COR-L47 (cell line): ENCODE measurements at places on chromosomes 5 and 9.

- no peak for DNase-seq
Measured at GRCh38 chr9:105073147-105073546, 145.2 kb upstream of the ABCA1 start.

DNA sequence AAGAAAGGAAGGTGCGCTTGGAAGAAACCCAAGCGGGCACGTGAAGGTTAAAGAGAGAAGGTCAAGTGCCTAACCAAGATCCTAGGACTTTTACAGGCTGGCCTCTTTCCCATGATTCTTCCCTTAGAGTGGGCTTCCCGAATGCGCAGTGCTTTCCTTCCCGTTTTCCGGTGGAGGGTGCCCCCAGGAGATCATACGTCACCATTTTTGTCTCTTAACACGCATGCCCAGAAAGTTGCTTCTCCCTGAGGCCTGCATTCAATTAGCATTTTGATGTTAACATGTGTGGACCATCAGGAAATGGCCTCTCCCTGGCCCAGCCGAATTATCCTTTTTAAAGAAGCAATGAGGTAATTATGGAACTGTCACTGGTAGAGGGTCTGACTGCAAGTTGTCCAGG lies 1.9 kb upstream of the RUSC2 start:
- no peak for DNase-seq

- DNase-seq: no peak
Measured at GRCh38 chr5:18526792-18527405, 892.6 kb downstream of the TAF11L14 start.

DNA sequence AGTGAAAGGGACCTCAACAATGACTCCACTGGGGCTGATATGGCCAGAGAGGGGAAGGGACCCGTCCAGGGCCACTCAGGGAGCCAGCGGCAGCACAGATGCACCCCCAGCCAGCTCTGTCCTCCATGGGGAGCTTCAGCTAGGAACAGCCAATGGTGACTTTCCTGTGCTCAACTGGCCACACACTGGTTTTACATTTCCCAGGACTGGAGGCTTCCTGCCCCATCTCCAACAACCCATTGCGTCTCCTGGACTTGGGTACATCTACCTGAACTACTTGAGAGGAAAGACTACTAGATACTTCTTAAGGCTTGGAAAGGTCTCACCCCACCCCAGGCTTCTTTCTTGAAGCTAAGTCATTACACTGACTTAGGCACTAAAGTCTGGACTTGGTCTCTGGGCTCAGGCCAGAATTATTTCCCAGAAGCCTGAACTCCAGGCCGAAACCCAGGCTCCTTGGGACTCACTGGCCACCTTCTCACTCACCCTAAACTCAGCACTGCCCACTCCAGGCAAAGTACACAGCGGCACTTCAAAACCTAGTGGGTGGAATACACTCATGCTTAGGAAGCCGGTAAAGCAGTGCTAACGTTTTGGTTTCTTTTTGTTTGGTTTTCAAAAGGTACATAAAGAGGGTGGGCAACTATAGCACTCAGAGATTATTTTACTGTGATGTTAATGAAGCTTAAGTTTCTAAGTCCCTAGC lies 1.5 kb downstream of the IGFBPL1 start:
- DNase-seq: no peak

DNA sequence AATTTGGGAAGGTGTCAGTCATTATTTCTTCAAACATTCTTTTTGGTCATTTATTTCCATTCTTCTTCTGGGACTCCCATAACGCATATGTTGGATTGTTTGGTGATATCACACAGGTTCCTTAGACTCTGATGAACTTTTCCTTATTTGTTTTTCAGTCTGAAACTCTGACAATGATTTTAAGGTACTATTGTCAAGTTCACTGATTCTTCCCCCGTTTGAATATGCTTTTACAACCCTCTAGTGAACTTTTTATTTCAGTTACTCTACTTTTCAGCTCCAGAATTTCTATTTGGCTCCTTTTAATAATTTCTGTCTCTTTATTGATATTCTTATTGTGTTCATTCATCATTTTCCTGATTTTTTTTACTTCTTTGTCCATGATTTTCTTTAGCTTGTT lies 92.5 kb upstream of the RORB start:
- DNase-seq: no peak
